ENCODE measurements at places on chromosomes 6 and 20.

- no peak for DNase-seq
These were observed 437.5 kb downstream of the TFAP2A start for GRCh38 chr6:9977411-9977810.

DNA sequence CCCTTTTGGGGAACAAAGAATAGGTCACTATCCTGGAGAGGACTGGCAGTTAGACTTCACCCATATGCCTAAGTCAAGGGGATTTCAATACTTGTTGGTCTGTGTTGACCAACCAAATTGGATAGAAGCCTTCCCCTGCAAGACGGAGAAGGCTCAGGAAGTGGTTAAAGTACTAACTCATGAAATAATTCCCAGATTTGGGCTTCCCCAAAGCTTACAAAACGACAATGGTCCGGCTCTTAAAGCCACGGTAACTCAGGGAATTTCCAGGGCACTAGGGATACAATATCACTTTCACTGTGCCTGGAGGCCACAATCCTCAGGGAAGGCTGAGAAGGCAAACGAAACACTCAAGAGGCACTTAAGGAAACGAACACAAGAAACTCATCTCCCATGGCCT is 223.1 kb downstream of the GMPR start:
- DNase-seq: no peak

- DNase-seq: no peak
These were observed 36.3 kb downstream of the DYNLT1 start for GRCh38 chr6:158608221-158608620.

DNA sequence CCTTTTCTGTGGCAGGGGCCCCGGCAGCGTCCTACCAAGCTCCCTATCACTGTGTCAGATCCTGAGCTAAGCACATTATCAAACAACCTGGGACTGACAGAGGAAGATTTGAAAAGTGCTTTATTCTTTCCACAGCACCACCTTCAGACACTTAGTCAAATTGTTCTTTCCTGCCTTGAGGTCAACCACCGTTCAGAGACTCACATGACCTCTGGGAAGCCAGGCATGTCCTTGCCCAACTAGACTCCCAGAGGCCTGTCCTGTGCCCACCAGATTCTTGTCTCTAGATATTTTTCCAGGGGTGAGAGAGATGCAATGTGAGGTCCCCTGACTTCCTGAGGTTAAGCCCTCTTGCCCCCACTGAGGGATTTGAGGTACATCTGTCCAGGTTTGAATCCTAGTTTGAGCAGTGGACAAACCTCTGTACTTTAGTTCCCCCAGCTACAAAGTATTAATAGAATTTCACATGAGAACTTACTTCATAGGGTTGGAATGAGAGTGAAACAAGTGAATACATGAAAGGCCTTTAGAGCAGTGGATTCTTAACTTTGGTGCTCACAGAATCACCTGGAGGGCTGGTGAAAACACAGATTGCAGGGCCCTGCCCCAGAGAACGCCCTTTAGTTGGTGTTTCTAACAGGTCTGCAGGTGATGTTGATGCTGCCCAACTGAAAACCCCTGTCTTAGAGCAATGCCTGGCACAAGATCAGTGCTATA is 179.8 kb downstream of the CLIC5 start:
- no peak for DNase-seq

GRCh38 chr20:46040902-46041535 is 12.0 kb downstream of the SLC12A5 start:
- peak; percentile 8 for DNase-seq

- peak; percentile 89 for DNase-seq
These were observed 9.0 kb upstream of the HSP90AB1 start for GRCh38 chr6:44237813-44238433.

DNA sequence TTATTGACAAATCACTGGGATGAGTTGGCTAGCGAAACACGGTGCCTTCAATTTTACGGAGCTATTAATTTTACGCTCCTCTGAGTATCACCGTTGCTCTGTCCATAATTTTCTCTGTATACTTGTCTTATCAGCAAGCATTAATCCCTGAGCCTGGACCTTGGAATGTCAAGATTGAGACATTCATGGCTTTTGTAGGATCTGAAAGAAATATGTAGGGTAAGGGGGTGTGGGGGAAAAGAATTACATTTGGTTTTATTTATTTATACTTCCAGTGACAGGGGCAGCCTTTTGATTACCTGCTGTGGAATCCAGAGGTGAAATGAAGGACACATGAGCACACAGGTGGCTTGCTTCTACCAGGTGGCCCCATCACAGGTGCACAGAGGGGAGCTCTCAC is 46.6 kb downstream of the DTD1 start:
- no peak for DNase-seq

GRCh38 chr6:160523223-160523622 is 140.9 kb downstream of the LPA start:
- no peak for DNase-seq

GRCh38 chr6:7812623-7813022 is 86.7 kb downstream of the BMP6 start:
- DNase-seq: no peak

- no peak for DNase-seq
These were observed 212.1 kb downstream of the EYA2 start for GRCh38 chr20:47106786-47107185.

DNA sequence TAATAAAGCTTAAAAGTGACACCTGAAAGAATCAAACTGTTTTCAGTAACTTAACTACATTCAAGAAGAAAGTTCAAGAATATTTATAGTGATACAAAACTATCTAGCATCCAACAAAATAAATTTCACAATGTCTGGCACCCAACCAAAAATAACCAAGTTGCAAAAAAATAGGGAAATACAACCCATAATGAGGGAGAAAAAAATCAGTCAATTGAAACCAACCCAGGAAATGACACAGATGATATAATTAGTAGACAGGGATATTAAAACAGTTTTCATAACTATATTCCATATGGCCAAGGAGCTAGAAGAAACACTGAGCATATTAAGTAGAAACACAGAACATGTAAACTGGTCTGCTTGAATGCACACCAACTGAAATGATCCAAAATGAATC is 120.2 kb upstream of the BEND3 start:
- DNase-seq: no peak

- DNase-seq: no peak
These were observed 133.9 kb upstream of the SOX4 start for GRCh38 chr6:21459641-21460040.

- no peak for DNase-seq
These were observed 512 bp downstream of the TAP1 start for GRCh38 chr6:32852844-32853540.

- no peak for DNase-seq
These were observed 9.4 kb upstream of the COL9A1 start for GRCh38 chr6:70312165-70312745.

GRCh38 chr6:5710936-5711335 is 295.8 kb downstream of the NRN1 start:
- DNase-seq: no peak

- no peak for DNase-seq
These were observed 141.8 kb downstream of the PHACTR3 start for GRCh38 chr20:59746155-59746554.

GRCh38 chr20:4516876-4517275 is 204.8 kb upstream of the PRND start:
- DNase-seq: no peak

GRCh38 chr20:58459058-58459750 is 56.0 kb downstream of the APCDD1L start:
- DNase-seq: no peak

- no peak for DNase-seq
These were observed 46.8 kb downstream of the PANK2 start for GRCh38 chr20:3935956-3936340.

GRCh38 chr6:3460253-3460652 is 3.4 kb upstream of the SLC22A23 start:
- DNase-seq: no peak

DNA sequence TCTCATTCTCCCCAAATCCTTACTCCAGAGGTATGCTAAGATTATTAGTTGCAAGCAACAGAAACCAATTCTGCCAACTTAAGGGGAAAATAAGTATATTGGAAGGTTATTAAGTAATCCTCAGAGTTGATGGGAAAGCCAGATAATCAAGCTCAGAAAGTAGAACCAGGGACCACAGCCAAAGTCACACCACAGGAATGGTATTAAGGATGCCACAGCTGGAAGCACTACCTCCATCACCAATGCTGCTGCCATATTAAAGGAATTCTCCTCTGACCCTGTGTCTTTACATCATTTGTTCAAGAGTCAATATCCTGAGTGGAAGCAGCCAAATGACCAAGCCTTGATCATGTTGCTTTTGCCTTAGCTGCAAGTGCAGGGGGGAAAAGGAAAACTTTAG is 9.9 kb downstream of the PROCR start:
- DNase-seq: no peak

DNA sequence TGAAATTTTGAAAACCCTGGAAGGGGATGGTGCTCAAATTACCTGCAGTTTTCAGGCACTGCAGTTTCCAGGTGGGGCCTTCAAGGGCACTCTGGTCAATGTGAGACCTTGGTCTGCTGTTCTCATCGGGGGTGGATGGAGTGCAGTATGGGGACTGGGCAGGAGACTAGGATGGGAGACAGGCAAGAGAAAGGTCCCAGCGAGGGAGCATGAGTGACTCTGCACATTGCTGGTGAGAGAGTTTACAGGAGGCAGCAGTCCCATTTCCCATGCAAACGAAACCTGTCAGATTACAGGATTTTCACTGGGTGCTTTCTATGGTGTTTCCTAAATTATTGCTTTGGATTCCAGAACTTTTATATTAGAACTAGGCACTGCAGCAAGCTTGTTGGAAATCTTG is 73.5 kb upstream of the DTNBP1 start:
- DNase-seq: peak; percentile 45

DNA sequence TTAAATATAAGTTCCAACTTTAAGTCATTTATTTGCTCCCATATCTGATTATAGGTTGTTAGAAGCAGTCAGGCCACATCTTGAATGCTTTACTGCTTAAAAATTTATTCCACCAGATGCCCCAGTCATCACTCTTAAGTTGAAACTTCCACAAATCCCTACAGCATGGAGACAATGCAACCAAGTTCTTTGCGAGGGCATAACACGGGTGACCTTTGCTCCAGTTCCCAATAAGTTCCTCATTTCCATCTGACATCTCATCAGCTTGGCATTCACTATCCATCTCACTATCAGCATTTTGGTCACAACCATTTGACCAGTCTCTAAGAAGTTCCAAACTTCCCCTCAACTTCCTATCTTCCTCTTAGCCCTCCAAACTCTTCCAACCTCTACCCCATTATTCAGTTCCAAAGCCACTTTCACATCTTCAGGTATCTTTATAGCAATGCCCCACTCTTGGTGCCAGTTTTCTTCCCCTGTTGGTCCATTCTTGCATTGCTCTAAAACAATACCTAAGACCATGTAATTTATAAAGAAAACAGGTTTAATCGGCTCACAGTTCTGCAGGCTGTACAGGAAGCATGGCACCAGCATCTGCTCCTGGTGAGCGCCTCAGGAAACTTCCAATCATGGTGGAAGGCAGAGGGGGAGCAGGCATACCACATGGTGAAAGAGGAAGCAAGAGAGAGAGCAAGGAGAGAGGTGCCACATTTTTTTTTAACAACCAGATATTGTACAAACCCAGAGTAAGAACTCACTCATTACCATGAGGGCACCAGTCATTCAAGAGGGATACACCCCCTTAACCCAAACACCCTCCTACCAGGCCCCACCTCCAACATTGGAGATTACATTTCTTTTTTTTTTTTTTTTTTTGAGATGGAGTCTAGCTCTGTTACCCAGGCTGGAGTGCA is 15.9 kb upstream of the ITPR3 start:
- DNase-seq: no peak

GRCh38 chr6:15768999-15769398 is 106.2 kb upstream of the DTNBP1 start:
- no peak for DNase-seq

- no peak for DNase-seq
These were observed 37.6 kb downstream of the MOCS1 start for GRCh38 chr6:39896701-39897100.

- no peak for DNase-seq
These were observed 111.6 kb downstream of the GMDS start for GRCh38 chr6:2133716-2134310.

GRCh38 chr20:33566781-33567603 is 77.1 kb downstream of the CBFA2T2 start:
- DNase-seq: peak; percentile 42

GRCh38 chr20:24253321-24253720 is 216.1 kb upstream of the SYNDIG1 start:
- DNase-seq: no peak

GRCh38 chr6:154154389-154154967 is 115.4 kb downstream of the OPRM1 start:
- DNase-seq: peak; percentile 76

DNA sequence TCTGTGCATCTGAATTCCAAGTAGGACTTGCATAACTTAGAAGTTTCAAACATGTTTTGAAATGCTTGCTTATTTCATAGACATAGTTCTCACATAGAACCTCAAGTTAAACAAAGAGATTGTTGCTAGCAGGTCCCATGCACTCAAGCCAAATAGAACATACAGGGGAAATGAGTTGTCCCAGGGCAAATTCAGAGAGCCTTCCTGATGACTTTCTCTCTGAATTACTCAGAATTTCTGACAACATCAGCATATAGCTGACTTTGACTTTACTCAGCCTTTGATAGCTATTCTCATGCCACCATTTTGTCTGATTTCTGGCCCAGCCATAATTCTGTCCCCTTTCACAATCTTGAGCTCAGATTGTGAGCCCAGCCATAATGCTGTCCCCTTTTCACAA is 333.2 kb upstream of the PLCB4 start:
- no peak for DNase-seq

DNA sequence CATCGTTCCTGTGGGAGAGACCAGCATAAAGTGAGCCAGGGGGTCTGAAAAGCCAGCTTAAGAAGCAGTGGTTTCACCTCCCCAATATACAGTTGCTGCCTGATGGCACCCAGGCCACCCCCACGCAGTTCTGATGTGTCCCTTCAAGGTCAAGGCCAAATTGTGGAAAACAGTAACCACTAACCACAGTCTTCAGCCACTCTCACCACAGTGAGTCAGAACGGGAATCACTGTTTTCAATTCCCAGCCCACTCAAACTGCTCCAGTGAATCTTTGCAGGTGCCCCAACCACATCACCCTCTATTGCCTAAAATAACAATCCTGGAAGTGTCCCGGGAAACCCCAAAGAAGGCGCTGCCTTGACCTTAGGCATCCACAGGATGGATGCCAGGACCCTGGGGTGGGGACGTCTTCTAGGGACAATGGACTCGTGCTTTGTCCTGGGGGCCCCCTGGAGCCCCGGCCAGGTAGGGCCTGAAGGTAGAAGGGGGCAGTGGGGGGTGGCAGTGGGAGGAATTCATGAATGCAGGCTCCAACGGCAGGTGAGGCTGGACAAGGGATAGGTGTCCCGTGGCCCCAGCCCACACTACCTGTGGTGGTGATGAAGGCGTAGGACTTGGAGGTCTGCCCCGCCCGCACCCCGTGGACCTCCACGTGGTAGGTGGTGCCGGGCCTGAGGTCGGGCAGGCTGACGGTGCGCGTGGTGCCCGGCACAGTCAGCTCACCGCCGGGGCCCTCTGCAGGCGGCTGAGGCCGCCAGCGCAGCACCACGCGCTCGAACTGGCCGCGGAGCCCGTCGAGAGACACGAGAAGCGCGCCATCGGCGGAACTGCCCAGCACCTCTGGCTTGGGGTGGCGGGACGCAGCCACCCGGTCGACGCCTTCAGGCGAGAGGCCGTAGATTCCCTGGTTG is 22.2 kb downstream of the TNXB start:
- DNase-seq: no peak
